Stimulated activated effector memory CD8-positive, alpha-beta T cell treated with anti-CD3 and anti-CD28 coated beads, Interleukin-12 subunit alpha, Interleukin-12 subunit beta, amount 100 ng/mL, for 72 hours (primary cell): ENCODE measurements at places on chromosomes 6 and 20.

- DNase-seq, result no peak
These were observed 729.4 kb downstream of the TENT5A start for GRCh38 chr6:81023007-81023582.

- no peak for DNase-seq
These were observed 1.8 kb upstream of the CST3 start for GRCh38 chr20:23639490-23639958.

- no peak for DNase-seq
These were observed 97.0 kb upstream of the KCNG1 start for GRCh38 chr20:51119914-51120313.

GRCh38 chr20:51523276-51524013, 19.1 kb downstream of the NFATC2 start:
- no peak for DNase-seq

DNA sequence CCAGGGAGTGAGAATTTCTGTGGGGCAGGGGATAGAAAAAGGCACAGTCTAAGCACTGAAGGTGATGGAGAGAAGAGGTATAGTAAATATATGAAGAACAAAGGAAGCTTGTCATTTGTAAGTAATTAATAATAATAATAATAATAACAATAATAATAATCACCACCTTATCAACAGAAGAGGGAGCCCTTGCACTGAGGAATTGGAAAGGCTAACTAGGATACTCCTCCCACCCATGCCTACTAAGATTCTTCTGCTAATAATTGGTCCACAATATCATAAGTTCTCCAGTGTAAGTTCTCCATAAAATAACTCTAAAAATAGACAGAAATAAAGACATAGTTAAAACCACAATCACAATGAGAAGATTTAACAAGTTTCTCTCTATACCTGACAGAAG, 912 bp upstream of the OR12D3 start:
- no peak for DNase-seq

DNA sequence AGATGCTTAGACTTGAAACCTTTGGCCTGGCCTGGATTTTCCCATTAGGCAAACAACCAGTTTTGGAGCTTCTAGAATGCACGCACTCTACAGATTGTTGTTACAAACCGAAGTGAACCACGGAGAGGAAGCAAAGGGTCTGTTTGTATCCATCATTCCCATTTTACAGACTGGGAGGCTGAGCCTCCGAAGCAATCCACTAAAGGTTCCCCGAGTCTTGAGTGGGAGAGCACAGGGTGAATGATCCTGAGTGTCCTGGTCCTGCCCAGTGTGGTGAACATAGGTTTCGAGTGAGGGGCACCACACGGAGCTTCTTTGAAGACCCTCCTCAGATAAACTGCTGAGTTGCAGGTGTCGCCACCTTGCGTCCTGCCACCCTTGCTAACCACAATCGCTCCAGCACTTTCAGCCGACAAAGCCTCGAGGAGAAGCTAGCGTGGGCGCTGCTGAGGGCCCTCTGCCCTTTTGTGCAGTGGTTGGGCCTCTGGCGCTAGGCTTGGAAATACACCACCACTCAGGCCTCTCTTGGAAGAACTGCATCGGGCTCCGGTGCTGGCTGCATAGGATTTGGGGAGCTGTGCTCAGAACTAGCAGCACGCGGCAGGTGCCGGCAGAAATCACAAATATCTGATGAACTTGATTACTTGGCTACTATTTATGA, 1.4 kb upstream of the PRDM13 start:
- DNase-seq, result no peak

- no peak for DNase-seq
These were observed 58.1 kb downstream of the LRFN2 start for GRCh38 chr6:40529040-40529439.

DNA sequence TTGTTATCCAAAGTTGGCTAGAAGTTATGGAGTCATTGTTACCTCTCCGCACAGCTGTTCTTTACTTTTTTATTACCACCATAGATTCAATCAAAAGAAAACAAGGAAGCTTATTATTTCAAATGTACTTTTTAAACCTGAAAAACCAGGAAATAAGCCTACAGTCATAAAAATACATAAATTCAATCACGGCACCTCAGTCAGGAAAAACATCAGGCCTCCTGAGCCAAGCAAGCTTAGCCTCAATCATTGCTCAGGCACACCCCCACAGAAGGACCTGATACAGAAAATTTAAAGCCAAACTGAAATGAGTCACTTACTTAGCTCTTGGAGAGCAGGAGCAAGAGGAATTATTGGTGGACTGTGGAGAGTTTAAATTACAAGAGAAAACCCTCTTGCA, 44.3 kb downstream of the MARCKS start:
- no peak for DNase-seq

DNA sequence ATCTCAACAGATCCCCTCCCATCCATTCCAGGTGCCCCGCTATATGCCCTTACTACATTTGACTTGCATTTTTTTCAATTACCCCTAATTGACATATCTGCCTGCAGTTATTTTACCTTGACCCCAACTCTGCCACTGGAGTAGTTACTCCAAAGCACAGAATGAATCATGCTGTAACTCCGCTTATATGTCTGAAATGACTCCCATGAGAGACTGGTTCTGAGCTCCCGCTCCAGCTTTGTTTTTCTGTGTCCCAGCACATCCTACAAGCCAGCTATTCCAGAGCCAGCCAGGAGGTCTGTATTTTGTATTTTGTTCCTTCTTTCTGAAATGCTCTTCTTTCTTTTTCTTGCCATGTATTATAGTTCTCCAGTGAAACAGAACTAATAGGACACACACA, 10.9 kb upstream of the NOX3 start:
- DNase-seq, result no peak

GRCh38 chr6:115544765-115545671, 515.7 kb downstream of the FRK start:
- no peak for DNase-seq

- DNase-seq, result no peak
These were observed 13.6 kb downstream of the PDE10A start for GRCh38 chr6:165649166-165650137.

GRCh38 chr6:71396410-71396801, 107.8 kb downstream of the OGFRL1 start:
- no peak for DNase-seq

- DNase-seq, result no peak
These were observed 9.3 kb upstream of the TXNDC5 start for GRCh38 chr6:7919871-7920270.

GRCh38 chr6:109503327-109504224, 20.6 kb upstream of the ZBTB24 start:
- no peak for DNase-seq

GRCh38 chr6:149962461-149963211, 1.1 kb upstream of the ULBP1 start:
- DNase-seq, result no peak

- DNase-seq, result no peak
These were observed 188.0 kb upstream of the SLC24A3 start for GRCh38 chr20:19024296-19025035.
